ENCODE measurements at places on chromosomes 4 and X. TPM values are rescaled to one million over a fixed set of nuclear protein-coding genes. Genes with fewer than 3 reads are reported as not detected.

RS1 gene
- total RNA-seq: not detected

DNA sequence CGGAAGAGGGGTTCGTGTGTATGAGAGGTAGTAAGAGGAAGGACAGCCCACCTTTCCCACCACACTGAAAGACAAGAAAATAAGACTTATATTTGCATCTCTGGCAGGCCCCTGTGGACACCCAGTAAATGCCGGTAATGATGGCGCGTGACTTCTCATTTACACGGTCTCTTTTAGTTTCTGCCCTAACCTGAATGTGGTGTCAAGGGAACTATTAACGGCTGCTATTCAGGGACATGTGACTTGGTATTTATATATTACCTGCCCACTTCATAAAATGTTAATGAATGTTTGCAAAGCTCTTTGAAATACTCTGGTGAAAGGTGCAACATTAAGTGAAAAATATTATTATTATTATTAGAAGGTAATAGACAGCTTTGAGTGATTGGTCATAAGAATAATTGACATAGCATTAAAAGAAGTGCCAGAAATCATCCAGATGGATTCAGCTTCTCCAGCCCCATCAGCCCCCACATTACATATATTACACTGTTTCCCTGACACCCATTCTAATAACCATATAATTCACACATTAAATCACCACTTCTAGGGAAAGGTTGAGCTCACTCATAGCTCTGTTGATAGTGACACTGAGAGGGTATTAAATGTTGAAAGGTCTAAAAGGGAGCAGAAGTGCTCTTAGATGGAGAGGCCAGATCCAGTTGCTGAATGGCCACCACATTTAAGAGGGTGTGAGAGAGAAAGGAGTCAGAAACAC is 83.0 kb upstream of the BEND4 start:
- DNase-seq: no peak

- DNase-seq: no peak
These were observed 166.4 kb downstream of the PARM1 start for GRCh38 chr4:75099321-75099720.

DNA sequence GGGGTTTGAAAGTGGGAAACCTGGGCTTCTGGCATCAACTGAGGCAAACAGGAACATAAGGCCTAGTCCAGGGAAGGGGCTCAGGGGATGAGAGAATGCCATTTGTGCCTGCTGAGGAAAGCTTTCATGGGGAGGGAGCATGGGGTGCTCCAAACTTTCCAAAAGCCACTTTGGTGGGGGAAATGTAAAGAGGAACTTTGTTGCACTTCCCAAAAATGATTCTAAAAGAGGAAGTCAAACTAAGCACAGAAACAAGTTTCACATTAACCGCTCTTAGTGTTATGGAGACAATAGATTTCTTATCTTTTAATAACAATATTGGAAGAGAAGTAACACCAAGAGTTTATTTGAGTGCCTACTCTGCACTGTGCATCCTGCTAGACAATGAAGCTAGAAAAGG is 32.3 kb downstream of the GAB3 start:
- DNase-seq: no peak

GRCh38 chrX:47078129-47079043 is at the start of gene RGN:
Gene RGN, plus strand, starts transcription at chrX:47078443. Its CDS starts 2,702 bp downstream, at chrX:47081145.
- no peak for DNase-seq

DNA sequence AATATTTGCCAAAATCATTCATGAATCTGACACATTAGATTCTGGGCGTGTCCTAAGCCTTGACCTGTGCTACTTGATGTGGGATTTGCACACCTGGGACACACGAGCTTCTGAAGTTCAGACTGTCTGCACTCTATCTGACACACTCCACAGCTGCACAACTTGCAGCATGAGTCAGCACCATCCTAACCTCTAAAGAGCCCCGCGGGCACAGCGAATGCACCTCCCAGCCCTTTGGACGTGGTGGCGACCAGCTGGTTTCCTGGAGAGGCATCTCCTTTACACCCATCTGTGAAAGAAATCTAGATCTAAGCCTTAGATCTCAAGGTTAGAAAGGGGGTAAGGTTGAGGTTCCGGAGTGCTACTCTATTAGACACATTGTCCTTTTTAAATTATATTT is 69.2 kb downstream of the SORBS2 start:
- peak; percentile 34 for DNase-seq

- DNase-seq: peak; percentile 46
These were observed 141.5 kb downstream of the RPS6KA6 start for GRCh38 chrX:84046403-84046984.

GRCh38 chr4:55927803-55928437 is 20.8 kb upstream of the CEP135 start:
- no peak for DNase-seq

GRCh38 chr4:46524751-46525150 is 134.8 kb upstream of the GABRA2 start:
- no peak for DNase-seq

DNA sequence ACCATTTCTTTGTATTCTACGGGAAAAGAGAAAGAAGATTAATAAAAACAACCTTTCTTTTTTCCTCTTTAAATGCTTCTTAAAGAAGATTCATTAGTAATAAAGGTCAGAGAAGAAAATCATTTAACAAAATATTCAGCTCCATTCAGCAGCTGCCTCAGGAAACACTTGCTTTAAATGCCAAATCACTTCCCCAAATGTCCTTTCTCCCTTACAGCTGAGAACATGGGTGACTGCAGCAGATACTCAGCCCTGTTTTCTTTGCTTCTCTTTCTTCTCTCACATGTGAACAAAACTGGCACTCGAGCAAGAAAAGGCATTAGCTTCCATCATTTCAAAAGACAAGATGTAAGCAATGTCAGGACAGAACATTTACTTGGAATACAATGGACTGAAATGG is 120.2 kb downstream of the INPP4B start:
- no peak for DNase-seq

Data from dermis blood vessel endothelial cell (primary cell).